ENCODE measurements at places on chromosomes 1 and 21. TPM values are rescaled to one million over a fixed set of nuclear protein-coding genes. Genes with fewer than 3 reads are reported as not detected.

DNA sequence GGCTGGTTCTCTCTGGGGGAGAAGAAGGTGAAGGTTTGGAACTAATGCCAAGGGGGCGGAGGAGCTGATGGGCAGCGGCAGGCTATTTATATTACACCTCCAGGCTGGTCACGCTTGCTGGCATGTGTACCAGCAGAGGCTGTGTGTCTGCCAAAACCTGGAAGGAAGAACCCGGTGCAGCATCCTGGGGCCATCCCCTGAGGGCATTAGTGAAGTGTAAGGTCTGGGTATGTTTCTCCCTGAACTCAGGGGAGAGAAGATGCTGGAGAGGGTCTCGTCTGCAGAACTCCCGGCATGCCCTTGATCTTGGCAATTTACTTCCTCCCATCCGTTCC, 5.3 kb downstream of the DISP3 start:
- no peak for DNase-seq

- no peak for DNase-seq
Measured at GRCh38 chr1:50112193-50112592, 3.5 kb downstream of the ELAVL4 start.

DNA sequence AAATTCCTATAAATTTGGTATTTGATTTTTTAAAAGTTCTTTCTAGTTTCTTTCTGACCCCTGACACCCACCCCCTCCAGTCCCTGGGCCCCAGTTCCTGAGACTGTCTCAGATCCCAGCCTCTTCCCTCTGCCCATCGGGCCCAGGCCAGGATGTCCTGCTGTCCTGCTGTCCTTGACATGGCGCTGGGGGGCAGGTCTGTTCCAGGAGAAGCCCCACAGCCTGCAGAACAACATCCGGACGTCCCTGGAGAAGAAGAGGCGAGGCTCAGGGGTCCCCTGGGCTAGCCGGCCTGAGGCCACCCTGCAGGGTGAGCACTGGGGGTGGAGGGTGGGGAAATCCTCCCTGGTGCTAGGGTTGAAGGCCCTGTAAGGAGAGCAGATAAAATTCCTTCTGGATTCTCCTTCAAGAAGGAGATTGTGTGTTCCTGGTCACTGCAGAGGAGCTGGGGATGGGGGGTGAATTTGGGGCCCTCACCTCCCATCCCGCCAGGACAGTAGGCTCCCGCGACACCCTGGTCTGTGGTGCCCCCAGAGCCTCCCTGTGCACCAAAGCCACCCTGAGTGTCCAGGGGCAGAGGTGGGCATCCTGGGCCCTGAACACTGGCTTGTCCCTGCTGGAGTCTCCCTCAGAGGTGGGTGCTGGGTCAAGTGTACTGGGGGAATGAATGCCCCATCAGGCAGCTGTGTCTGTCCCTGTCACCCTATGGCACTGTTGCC, 45.0 kb downstream of the DISP3 start:
- no peak for DNase-seq

GRCh38 chr1:210301615-210302000, 27.1 kb upstream of the HHAT start:
- DNase-seq = no peak

DNA sequence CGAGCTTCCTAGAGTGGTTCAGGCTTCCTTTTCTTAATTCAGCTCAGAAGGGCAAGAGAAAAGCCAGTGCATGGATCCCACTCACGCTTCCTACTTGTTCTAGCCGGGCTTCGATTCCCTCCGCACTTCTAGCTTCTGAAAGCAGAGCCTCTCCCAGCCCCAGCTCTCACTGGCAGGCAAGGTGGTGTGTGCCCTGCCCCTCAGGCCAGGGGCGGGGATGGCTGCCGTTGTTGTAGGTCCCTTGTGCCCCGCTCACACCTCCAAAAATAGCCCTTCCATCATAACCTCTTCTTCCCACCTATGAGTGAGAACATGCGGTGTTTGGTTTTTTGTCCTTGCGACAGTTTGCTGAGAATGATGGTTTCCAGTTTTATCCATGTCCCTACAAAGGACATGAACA, 31.6 kb downstream of the BACE2 start:
- no peak for DNase-seq

Gene HSD17B7
- 37.8 TPM for total RNA-seq

Data from H1 (cell line).